ENCODE measurements at places on chromosomes 7 and 10. TPM values are rescaled to one million over a fixed set of nuclear protein-coding genes. Genes with fewer than 3 reads are reported as not detected.
A peak's percentile ranks its signal among the peaks of the same experiment; 100 is the strongest.

The SDHAF3 gene
- total RNA-seq, result 6.7 TPM

The ACTL6B gene
- not detected for total RNA-seq

The ADCY1 gene
- total RNA-seq, result 50.7 TPM

The PTPRN2 gene
- 0.18 TPM for total RNA-seq

DNA sequence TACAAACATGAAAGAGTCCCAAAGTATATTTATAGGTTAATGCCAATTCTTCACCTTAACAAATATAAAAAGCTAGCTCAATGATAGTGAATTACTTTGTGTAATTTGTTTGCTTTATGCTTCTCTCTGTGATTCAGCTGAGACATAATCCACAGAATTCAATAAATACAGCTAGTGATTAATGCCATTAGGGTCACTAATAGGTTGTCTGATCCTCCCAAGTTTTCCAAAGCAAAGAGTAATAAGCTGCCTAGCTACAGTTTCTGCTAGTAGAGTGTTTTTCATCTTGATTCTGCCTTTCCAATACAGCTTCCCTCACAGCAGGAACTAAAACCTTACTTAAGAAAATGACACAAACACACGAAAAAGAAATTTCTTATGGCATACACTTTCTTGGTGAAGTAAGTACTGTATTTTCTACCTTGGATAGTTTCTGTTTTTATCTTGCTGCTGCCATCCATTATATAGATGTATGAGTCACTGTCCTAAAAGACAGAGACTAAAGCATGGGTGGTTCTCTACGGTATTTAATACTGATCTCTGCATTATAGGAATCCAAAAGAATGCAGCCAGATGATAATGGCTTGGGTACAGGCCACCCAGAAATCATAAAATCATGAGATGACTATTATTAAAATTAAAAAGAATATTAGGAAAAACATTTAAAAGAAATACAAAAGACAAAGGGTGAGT is 170.0 kb downstream of the TPK1 start:
- DNase-seq, result no peak
- no peak overlapping the region for H3K27ac ChIP-seq
- no peak overlapping the region for H3K4me3 ChIP-seq
- no peaks in the 10 kb centered on the region for H3K27me3 ChIP-seq

- peak; percentile 40 for DNase-seq
- H3K27ac ChIP-seq, result no peak overlapping the region
- no peak overlapping the region for H3K4me3 ChIP-seq
- no peaks in the 10 kb centered on the region for H3K27me3 ChIP-seq
- peaks cover 4% of the 10 kb centered on the region for H3K36me3 ChIP-seq
- peaks cover 18% of the 10 kb centered on the region for H3K4me1 ChIP-seq
These were observed 100.5 kb upstream of the SDK1 start for GRCh38 chr7:3200504-3200903.

- H3K27ac ChIP-seq, result no peak overlapping the region
- H3K36me3 ChIP-seq, result peaks cover 10% of the 10 kb centered on the region
- DNase-seq, result no peak
These were observed 139.6 kb downstream of the ADAM22 start for GRCh38 chr7:88073626-88074025.

DNA sequence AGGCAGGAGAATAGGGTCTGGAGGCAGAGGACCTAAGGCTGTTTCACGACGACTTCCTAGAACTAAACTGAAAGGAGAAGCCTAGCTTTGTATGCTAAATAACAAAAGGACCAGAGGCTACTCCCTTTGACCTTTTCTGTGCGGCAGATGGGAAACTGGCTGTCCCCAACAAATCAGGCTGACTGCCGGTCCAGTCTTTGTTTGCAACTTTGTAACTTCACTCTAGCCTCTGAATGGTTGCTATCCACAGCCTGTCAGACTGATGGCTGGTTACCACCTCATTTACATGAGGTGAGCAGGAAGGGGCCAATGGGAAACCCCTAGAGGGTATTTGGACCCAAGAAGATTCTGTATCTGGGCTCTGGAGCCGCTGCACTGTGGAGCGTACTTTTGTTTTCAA is 132.6 kb upstream of the SHH start:
- H3K27me3 ChIP-seq, result peaks cover 8% of the 10 kb centered on the region
- DNase-seq, result no peak
- H3K27ac ChIP-seq, result no peak overlapping the region
- H3K4me1 ChIP-seq, result peaks cover 8% of the 10 kb centered on the region
- H3K36me3 ChIP-seq, result peaks cover 6% of the 10 kb centered on the region

DNA sequence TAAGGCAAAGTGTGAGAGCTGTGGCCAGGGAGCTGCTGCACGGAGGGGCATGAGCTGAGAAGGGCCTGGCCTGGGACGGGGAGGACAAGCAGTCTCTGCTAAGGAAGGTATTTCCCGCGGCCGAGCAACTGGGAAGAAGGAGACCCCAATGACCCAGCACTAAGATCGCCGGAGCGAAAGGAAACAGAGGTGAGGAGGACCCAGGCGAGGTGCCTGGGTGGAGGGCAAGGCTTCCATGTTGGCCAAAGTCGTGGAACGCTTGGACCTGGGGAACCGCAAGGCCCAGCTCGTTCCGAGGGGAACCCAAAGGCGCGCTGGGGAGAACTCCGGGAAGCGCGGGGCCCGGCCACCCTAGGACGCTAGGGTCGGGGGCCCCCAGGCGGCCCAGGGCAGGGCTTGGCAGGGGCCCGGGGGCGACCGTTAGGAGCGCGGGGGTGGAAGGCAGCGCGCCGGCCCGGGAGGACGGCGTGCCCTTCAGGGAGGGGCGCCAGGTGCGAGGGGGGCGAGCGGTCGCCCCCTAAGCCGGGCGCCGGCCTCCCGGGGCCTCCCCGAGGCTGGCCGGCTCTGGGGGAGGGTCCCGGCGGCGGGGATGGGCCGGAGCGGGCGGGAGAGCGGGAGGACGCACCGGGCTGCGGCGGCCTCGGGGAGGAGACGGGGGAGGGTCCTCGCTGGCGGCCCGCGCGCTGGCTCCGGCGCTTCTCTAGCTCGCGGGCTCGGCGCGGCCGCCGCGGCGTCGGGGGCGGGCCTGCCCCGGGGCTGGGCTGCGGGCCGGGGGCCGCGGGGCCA is 545 bp downstream of the GIGYF1 start:
- H3K27ac ChIP-seq, result peak overlapping the region; percentile 88
- peaks cover 20% of the 10 kb centered on the region for H3K4me1 ChIP-seq
- peak overlapping the region; percentile 97 for H3K4me3 ChIP-seq
- peaks cover 17% of the 10 kb centered on the region for H3K36me3 ChIP-seq

DNA sequence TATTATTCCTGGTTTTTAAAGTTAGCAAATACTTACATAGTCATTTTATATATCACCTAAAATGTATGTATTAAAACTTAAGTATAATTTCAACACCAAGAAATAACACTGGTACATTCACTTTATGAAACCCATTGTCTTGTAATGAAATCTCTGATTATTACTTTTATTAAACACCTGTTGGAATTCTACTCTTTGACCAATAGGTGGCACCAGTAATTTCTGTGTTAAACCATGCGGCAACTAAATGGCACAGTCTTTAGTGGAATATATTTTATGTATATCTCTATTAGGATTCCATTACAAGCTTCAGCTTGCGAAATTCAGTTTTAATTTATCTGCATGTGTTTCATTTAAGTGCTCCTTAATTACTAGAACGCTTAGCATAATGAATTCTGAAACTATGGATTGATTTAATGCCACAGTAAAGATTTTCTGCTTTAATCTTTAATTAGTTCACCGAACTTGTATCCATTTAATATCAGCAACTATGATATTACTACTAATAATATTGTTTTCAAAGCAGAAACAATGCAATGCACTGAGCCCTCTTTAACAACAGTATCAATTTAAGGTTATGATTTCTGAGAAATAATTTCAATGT is 181.3 kb downstream of the MAGI2 start:
- no peak for DNase-seq
- no peaks in the 10 kb centered on the region for H3K36me3 ChIP-seq
- H3K27me3 ChIP-seq, result no peaks in the 10 kb centered on the region
- H3K4me3 ChIP-seq, result no peak overlapping the region
